ENCODE measurements at places on chromosomes 6 and 20.

GRCh38 chr6:2998998-2999617 is 586 bp upstream of the NQO2 start:
- DNase-seq, result no peak

GRCh38 chr20:8940326-8940725 is 128.6 kb upstream of the PLCB4 start:
- no peak for DNase-seq

DNA sequence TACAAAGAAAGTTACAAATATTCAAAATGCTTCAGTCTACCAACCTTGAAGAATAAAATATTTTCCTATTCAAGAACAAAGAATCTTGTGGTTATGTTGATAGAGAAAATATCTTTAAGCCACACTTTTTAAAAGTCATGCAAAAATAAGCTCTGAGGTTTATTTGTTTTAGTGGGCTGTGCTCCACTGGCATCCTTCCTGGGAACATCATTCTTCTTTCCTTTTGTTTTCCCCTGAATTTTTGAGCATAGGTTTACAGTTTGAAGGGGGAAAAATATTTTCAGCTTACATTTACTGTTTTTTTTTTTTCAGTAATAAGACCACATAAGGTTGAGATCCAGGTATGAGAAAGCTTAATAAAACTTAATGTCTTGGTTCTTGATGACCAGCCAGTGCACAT is 72.0 kb upstream of the BACH2 start:
- no peak for DNase-seq

DNA sequence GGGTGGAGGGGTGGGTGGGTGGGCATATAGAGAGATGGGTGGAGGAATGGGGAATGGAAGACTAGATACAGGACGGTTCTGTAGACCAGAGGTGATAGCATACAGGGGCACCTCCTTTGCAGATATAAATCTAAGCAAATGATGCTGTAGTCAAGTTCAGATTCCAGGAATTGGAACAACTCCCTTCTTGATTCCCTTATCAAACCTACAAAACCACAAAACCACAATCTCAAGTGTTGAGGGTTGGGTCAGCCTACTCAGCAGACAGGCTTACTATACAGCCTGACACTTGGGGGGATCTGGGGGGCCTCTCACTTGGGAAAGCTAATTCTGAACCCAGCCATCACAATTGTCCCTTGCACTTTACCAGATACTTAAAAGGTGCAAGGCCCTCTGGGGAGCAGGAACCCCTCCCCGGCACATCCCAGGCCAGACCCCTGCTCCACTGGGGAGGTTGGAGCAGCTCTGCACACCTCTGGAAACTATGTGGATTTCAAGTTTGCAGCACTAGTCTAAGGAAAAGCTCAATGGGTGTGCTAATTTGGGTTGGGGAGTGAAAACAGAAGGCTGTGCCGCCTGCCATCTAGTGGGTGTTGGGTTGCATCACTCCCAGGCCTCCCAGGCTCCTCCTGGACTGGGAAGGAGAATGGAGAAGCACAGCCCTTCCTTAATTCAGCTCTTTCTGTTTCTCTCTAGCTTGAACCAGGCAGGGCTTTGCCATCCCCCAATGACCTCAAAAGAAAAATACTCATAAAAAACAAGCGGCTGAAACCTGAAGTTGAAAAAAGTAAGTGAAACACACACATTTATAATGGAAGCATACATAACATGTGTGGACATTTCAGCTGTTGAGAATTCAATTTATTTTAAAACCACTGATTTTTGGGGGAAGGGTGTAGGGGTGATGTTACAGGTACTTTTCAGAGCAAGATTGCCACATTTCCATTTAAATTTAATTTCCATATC is 121.2 kb upstream of the LAMP5 start:
- DNase-seq, result peak; percentile 75

GRCh38 chr20:62637110-62637509 is 5.2 kb upstream of the SLCO4A1 start:
- DNase-seq, result peak; percentile 59

GRCh38 chr6:6461138-6461537 is 127.4 kb upstream of the LY86 start:
- no peak for DNase-seq

DNA sequence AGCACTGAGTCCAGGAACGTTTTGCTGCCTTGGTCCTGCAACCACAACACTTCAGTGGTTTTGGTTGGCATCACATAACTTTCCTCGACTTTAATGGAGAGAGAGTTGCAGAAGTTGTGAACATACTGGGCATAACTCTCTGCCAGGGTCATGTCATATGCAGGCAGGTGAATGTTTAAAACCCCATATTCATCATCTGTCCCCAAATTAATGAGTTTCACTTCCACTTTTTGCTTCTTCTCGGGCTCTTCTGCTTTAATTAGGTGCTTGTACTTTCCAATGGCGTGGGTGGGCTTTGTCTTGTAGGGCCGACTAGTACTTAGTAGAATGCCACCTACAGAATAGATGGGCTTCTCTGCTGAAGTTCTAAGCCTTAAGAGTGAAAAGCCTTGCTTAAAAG is 45.2 kb upstream of the TFAP2A start:
- DNase-seq, result no peak

DNA sequence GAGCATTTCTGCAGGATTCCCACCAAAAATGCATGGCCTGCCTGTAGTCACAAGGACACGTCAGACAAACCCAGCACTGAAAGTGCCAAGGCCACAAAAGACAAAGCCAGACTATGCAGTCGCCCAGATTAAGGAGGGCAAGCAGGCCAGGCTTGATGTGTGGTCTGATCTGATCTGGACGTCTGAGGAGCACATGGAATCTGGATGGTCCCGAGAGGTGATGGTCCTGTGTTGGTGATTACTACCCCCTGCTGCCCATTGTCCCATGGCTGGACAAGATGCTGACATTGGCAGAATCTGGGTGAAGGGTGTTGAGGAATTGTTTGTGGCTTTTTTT is 17.1 kb downstream of the NPEPL1 start:
- no peak for DNase-seq

DNA sequence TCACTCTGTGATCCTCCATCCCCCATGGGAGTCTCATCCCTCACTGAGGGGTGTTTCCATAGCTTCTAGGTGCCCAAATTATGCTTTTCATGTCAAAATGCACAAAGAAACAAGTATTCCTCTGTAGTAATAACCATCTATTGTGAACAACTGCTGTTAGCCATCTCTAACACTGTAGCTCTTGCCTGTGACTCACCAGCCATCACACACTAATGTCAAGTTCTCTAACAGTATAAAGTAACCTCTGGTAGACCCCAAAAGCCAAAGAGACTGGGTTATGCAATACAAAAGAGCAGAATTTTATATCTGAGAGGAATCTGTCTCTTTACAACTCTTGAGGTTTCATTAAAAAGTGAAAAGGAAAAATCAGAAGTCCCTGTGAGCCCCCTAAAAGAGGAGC is 25.4 kb upstream of the IYD start:
- DNase-seq, result no peak

GRCh38 chr20:59688999-59689398 is 84.7 kb downstream of the PHACTR3 start:
- no peak for DNase-seq

DNA sequence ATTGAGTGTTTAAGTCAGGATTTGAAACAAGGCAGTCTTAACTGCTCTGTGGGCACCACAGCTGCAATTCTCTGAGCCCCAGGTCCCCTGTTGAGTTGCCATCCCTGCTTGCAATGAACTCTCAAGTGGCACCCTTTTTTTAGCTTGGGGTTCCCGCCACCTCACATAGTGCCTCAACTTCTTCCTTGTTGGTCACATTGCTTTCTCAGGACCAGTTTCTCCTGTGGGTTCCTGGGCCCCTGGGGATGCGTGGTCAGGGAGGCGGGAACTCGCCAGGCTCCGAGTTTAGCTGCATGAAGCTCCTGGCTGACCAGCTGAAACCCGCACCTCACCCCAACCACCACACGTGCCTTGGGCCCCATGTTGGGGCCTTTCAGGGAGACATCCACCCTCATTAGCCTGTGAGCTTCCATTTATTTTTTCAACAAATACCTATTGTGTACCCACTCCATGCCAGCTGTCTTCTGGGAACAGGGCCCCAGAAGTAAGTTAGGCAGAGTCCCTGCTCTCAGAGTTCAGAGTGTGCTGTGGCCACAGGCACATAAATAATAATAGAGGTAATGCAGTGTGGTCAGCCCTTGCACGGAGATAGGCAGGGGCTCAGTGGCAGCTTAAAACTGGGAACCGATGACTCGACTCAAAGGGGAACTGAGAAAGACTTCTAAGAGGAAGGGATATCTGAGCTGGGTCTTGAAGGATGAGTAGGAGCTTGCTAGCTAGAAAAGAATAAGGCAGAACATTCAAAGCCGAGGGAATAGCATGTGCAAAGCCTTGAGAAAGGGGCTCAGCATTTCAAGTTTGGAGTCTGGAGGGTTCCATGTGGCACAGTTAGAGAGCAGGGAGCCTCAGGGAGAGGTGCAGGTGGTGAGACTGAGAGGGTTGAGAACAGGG is 33.9 kb upstream of the FAM83D start:
- DNase-seq, result no peak

GRCh38 chr6:51578362-51578761 is 509.1 kb downstream of the PKHD1 start:
- no peak for DNase-seq

- DNase-seq, result no peak
These were observed 597.9 kb downstream of the COL12A1 start for GRCh38 chr6:74607934-74608333.

All from hematopoietic multipotent progenitor cell treated with erythropoietin and hydrocortisone succinate and interleukin-3 and kit ligand, for 6 days (in vitro differentiated cells).